ENCODE measurements at places on chromosomes 1 and 21.

- no peak for DNase-seq
Observed at GRCh38 chr1:80629304-80629837, 1171.4 kb upstream of the ADGRL2 start.

DNA sequence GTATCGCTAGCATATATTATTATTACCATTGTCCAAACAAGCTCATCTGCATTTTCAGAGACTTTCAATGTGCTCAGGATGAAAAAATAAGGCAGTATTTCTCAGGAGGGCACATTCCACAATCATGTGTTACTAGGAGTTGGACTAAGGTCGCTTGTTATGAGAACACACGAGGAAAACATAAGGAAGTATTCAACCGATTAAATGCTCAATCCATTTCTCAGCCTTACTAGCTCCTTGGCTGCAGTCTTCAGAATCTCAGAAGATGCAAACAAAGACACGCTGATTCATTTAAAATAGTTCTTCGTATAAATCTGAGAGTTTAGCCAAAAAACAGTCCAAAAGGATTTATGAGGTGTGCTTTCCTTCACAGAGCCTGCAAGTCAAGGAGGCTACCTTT is 82.0 kb upstream of the JAK1 start:
- DNase-seq: no peak

DNA sequence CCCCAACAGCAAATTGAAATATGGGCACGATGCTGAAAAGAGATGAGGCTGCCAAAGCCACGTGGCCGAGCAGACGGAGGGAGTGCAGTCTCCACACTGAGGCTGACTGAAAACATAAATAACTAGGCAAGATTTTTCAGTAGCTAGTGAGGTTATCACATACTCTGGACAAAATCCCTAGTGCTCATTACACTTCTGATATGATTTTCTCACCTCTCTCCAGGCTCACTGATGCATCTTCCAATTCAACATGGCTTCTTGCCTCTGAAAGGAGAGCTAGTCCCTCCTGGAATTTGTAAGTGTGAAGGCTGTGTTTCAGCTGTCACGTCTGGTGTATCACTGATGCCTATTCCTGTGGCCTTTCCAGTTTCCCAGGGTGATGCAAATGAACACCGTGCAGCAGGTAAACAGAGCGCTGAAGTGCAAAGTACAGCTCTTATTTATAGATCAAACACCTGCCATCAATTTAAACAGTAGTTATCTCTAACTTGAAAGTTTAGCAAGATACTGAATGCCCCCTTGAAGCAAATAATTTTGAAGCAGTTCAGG is 656.1 kb downstream of the KIF26B start:
- DNase-seq: no peak

DNA sequence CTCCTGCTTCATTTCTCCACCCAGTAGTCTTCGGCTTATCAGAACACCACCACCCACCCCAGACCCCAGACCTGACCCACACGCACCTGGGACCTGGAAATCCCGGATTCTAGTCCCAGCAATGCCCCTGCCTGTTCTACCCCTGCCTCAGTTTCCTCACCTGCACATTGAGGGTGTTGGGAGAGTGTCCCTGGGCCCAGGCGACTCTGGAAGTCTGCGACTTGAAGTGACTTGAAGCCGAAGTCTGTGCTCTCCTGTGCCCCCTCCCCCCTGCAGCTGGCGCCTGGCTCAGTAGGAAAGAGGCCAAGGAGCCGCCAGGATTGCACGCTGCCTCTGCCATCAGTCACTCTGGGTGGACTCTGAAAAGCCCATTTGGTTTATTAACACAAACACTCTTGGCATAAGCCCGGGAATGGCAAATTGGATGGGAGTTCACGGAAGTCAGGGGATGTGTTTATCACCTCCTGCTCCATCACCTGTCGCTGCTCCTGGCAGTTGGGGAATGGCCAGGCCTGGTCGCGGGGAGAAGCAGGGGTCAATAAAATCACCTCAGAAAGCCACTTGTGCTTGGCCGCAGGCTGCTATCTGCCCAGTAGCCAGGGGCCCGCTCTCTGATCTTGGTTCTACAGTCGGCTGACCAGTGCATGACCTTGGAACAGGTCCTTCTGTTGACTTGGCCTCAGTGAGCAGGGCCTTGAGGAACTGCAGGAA is 132.7 kb downstream of the ACTL8 start:
- DNase-seq: no peak

DNA sequence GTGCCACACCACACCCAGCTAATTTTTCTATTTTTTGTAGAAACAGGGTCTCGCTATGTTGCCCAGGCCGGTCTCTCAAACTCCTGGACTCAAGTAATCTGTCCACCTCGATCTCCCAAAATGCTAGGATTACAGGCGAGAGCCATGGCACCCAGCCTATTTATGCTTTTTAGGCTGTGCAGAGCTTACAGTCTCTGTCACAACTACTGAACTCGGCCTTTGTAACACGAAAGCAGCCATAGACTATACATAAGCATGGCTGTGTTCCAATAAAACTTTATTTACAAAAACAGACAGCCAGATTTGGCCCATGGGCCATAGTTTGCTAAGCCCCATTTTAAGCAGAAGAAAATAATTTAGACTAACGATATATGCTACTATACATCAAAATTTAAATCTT is 54.4 kb downstream of the NID1 start:
- no peak for DNase-seq

DNA sequence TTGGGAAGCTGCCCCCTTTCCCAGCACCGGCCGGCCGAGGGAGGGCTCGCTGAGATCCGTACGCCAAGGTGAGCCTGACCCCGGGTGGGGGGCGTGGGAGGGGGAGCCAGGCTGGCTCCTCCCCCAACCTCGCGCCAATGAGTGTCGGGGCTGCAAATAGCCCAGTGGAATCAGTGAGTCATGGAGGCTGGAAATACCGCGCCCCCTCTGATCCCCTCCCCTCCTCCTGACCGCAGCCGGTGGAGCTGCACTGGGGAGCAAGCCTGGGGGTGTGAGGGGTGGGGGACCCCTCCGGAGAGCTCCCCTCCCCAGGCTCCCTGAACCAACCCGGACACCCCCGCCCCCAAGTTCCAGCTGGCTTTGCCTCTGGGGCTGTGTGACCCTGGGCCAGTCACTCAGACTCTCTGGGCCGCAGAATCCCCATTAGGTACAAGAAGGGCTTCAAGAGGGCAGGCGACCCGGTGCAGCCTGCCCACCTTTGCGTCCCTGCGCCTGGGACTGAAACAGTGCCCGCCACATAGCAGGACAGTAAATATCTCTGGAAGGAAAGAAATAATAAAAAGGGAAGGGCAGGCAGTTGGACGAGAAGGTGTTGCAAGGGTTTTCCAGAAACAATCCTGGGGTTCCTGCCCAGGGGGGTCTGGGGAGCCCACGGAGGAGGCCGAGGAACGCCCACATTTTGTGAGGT is 4.5 kb downstream of the HSPB7 start:
- no peak for DNase-seq

GRCh38 chr1:239044829-239045228 is 341.5 kb upstream of the CHRM3 start:
- DNase-seq: no peak

- DNase-seq: no peak
Observed at GRCh38 chr1:23424293-23425192, at the start of gene TCEA3. TCEA3 (minus strand) TSS chr1:23424748; CDS start chr1:23424633, 115 bp downstream.

DNA sequence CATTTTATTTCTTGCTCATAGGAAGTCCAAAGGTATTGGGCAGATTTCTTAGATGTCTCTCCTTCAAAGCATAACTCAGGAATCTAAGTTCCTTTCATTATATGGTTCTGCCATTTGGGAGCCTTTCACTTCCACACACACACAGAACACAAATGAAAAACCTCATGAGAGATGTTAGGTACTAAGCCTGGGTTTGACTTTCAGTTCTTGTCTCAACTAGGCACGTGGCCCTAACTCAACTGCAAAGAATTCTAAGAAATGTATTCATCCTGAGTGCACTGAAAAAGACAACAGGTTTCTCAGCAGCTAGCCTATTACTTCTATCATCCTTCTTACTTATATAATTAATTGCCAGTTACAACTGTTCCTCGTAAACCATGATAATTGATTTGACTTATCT is 190.0 kb upstream of the SAMSN1 start:
- DNase-seq: no peak

DNA sequence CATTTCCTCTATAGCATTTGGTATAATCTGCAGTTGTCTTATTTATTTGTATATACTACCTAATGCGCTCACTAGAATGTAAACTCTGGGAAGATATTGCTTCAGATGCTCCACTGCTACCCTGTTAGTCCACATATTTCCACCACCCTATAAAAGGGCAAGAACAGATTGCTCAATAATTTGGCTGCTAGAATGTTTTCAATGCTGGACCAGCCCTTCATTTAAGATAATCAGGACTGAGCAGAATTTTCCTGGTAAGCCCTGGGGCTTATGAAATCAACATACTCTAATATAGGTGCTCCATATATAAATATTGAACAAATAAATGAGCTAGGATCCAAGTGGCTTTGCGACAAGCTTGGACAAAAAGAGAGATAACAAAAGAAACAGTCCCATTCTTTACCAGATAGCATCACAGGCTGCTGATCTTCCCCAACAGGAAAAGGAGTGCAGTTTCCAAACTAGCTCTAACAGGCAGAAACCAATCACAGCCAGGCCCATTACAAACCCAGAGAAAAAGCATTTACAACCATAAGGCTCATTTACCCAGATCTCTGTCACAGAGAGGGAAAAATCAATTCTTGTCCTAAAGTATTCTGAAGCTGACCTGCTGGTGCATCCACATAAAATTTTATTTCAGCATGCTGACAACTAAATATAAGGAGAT is 8.3 kb downstream of the BCAR3 start:
- no peak for DNase-seq

DNA sequence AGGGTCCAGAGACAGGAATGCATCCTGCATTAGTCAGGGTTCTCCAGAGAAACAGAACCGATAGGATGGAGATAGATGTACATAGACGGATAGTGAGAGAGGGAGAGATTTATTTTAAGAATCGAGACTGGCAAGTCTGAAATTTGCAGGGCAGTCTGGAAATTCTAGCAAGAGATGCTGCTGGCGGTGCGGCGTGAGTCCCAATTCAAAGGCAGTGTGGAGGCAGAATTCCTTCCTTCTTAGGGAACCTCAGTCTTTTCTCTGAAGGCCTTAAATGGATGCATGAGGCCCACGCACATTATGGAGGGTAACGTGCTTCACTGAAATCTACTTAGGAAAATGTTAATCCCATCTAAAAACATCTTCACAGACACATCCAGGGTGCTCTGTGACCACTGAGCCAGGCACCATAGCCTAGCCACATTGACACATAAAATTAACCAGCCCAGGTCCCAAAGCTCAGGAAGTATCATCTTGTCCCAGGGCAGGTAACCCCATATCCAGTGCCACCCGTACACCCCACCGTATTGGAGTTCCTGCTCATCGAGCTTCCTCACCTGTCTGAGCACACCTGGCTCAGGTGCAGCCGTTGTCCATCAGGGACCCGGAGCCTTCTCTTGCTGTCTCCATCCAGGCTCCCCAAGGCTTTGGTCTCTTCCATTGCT is 9.7 kb upstream of the PKNOX1 start:
- DNase-seq: no peak

DNA sequence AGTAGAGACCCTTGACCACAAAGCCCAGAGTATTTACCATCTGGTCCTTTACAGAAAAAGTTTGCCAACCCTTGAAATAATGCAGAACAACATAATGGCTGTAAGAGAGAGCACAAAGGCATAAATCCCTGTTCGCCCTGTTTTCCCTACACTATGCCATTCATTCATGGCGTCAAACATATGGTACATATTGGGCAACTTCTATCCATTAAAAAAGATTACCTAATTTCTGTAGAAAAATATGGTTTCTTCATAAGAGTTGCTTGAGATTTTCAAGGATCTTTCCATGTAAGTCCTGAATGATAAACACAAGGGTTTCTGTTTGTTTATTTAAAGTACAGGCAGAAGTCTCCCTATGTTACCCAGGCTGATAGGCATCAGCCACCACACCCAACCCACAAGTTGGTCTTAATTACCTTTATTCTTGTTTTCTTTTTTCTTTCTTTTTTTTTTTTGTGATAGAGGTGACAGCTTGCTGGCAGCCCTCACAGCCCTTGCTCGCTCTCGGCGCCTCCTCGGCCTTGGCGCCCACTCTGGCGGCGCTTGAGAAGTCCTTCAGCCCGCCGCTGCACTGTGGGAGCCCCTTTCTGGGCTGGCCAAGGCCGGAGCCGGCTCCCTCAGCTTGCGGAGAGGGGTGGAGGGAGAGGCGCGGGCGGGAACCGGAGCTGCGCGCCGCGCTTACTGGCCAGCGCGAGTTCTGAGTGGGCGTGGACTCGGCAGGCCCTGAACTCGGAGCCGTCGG is 68.3 kb upstream of the NR5A2 start:
- no peak for DNase-seq

- no peak for DNase-seq
Observed at GRCh38 chr1:239835946-239836440, 255.7 kb upstream of the FMN2 start.

GRCh38 chr1:15408890-15409387 is 749 bp upstream of the EFHD2 start:
- no peak for DNase-seq

- no peak for DNase-seq
Observed at GRCh38 chr1:243411472-243411871, 155.6 kb downstream of the SDCCAG8 start.

GRCh38 chr1:65946376-65946775 is 153.7 kb downstream of the PDE4B start:
- DNase-seq: no peak

GRCh38 chr1:26102526-26102925 is 9.1 kb upstream of the PDIK1L start:
- no peak for DNase-seq

- peak; percentile 76 for DNase-seq
Observed at GRCh38 chr1:1540090-1540817, at the start of gene TMEM240. TMEM240 (minus strand) TSS chr1:1540624; CDS start chr1:1540346, 278 bp downstream.

- DNase-seq: no peak
Observed at GRCh38 chr1:77473690-77474089, 191.9 kb downstream of the AK5 start.

DNA sequence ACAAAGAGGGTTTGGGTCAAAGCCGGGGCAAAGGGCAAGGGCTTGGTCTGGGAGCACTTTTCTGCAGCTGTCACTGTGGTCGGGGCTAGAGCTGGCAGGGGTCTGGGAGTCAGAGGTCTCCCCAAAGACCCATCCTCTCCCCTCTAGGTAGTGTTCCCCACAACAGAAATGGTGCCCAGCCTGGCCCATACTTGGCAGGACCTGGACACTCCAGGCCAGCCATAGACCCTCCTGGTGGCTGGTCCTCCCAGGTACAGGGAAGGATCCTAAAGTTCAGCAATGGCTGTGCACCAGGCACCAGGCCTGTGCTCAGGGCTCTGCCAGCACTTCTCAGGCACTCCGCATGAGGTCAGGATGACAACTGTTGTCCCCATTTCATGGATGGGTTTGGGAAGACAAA is 11.0 kb downstream of the ESPN start:
- DNase-seq: no peak

All from hypothalamus (tissue), 51 donors.